ENCODE measurements at places on chromosomes 4 and X. TPM values are rescaled to one million over a fixed set of nuclear protein-coding genes. Genes with fewer than 3 reads are reported as not detected.

The RNF150 gene
- total RNA-seq, result not detected

The FABP2 gene
- total RNA-seq, result not detected

The NSUN7 gene
- total RNA-seq, result not detected

GRCh38 chrX:133813971-133814370 lies 171.4 kb downstream of the GPC3 start:
- no peak for DNase-seq

GRCh38 chrX:39201305-39201990 lies 400.2 kb downstream of the MID1IP1 start:
- no peak for DNase-seq

DNA sequence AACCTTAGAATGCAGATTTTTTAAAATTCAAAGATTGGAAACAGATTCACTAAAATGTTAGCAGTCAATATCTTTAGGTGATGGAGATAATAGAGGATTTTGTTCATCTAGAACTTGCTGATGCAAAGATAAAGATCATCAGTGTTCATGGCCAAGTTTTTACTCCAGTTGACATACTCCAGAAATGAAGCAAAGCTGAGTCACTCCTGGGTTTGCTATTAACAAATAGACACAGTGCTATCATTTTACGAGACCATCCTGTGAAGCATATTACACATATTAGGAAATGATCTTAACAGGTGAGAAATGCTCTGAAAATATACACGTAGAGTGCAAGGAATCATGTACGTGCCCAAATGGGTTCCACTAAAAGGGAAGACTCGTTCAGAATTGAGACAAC lies 170.6 kb upstream of the FAM9B start:
- no peak for DNase-seq

- DNase-seq, result peak; percentile 57
These were observed 1.4 kb downstream of the TREX2 start for GRCh38 chrX:153444333-153445011.

GRCh38 chrX:22338740-22339139 lies 66.0 kb downstream of the CBLL2 start:
- DNase-seq, result no peak

- DNase-seq, result no peak
These were observed 48.5 kb downstream of the SNCA start for GRCh38 chr4:89788206-89789072.

DNA sequence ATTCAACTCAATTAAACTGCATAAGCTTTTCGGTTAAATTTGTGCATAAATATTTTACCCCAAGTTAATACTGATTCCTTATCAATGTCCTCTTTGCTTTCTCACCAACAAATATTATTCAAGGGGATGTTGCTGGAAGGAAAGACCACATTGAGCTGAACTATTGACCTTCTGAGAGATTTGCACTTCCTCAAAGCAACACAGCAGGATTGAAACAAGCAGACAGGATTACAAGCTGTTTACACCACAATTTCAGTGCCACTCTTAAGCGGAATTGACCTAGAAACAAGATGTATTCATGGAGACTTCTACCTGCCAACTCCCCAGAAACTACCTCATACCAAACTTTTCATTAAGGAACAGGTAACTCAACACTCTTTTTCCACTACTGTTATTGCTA lies 96.5 kb upstream of the DUSP21 start:
- DNase-seq, result no peak
